A172 (cell line): ENCODE measurements at places on chromosomes 2 and 18. TPM values are rescaled to one million over a fixed set of nuclear protein-coding genes. Genes with fewer than 3 reads are reported as not detected.
A peak's percentile ranks its signal among the peaks of the same experiment; 100 is the strongest.

KIF1A gene
- total RNA-seq, result 4.1 and 6.4 TPM in 2 replicates

- no peak for DNase-seq
Observed at GRCh38 chr2:127655209-127656073, 9.5 kb downstream of the GPR17 start.

DNA sequence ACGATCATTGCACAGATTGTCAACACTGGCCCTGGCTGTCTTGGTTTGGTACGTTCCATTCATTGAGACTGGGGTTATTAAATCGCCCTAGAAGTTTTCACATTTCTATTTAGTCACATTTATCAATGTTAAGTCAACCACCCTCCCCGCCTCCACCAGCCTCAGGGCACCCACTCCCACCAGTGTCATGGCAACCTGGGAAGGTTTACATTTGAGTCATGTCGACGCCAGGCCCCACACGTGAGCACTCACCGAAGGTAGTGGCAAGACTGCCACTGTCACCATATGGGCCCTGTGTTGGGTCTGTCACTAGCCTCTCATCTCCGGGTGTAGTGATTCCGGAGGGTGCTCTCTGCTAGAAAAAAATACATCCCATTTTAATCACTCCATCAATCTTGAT lies 194.2 kb downstream of the TWIST2 start:
- DNase-seq, result no peak

REG3G gene
- not detected in 2 replicates for total RNA-seq

DNA sequence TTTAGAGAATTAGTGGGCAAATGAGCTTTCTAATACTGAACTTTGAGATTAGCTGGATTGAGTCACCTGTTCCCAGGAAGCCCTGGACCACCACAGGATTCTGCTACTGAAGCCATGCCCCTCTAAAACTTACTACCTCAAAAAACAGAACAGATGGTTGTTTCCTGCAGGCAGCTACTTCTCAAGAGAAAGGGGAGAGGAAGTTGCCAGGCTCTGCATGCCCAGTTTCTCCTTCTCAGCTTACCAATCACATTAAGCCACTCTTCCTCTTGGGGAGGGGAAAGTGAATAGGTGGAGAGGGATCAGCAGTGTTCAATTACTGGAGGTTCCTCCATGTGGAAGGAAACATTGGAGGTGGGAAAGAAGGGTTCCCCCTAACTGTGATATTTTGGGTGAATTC lies 24.9 kb upstream of the C1GALT1C1L start:
- DNase-seq, result no peak

DNA sequence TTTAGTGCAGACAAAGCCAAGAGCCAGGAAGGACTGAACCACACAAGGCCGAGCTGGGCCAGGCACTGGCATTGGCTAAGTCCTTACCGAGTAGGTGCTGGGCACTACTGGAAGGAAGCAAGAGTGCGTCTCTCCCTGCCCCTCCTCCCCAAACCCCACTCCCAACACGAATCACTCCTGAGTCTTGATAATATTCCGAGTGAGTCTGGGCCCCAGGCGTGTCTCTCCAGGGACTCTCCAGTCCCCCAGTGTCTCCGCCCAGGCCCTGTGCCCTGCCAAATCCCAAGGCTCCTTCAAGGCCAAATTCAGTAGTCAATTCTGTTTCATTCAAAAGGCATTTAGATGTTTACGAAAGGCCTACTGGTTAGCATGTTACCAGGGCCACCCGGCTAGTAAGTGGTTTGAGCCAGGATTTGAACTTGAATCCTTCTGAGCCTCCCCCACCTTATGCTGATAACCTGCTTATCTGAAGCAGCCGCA lies 82.8 kb downstream of the GLI2 start:
- peak; percentile 47 for DNase-seq

DNA sequence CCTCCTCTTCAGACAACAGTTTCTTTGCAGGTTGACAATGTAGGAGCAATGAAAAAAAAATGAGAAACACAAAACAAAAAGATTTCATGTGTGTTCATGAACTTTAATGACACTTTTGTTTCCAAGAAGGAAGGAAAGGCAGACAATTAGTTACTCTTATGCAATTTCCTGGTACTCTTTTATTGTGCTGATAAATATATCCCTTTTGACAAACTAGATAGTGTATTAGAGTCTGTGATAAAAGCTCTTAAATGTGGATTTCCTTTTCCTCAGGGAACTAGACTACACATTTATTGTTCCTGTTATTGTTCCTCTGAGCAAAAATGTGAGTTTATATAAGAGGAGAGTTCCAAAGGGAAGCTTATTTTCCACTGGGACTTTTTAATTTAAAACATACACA lies 188.7 kb upstream of the NRXN1 start:
- DNase-seq, result no peak

ASB18 gene
- not detected in 2 replicates for total RNA-seq

GRCh38 chr2:66854298-66854697 lies 419.4 kb downstream of the MEIS1 start:
- no peak for DNase-seq

DNA sequence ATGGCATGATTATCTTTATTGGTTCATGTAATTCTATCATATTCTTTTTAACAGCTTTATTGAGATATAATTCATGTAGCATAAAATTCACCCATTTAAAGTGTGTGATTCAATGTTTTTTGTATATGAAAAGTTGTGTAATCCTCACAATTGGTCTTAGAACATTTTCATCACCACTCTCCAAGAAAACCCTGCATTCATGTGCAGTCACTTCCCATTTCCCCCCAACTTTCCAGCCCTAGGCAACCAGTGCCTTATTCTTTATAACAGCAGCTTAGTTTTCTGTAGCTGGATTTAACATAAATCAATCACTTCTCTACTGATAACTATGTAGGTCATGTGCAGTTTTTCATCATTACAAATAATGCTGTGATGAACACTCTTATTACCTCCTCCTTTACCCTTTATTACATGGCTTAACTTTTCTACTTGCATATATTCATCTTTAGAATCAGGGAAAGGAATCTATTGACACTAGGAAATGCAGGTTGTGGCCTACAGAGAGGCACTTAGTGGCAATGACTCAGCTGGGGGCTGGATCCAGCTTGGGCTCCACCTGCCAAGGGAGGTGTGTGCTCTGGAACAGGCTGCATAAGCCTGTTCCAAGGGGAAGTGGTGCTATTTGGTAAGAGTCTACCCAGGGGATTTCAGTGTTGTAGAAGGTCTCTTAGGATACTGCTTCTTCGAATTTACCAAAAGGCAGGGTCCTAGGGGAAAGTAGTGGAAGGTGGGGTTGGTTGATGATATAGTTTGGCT lies 89.1 kb downstream of the ETAA1 start:
- peak; percentile 48 for DNase-seq

KCNG2 gene
- total RNA-seq, result not detected in 2 replicates

BOK gene
- 0.07 and 0.60 TPM in 2 replicates for total RNA-seq

DNA sequence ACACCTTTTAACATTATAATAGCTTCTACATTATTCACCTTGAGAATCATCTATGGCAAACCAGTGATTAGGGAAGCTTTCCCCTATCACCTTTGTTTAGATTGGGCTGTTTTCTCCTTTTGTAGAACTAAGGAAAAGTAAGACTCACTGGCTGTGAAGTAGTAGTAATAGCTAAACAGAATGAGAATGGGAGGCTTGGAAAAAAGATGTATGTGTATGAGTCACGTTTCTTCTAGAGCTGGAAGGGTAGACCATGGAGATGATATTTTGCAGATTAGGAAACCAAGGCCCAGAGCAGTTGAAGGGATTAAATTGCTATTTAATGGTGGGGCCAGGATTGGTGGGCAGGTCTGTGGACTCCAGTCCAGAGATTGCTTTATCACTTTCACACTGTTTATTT lies 214.5 kb downstream of the MCFD2 start:
- no peak for DNase-seq

DNA sequence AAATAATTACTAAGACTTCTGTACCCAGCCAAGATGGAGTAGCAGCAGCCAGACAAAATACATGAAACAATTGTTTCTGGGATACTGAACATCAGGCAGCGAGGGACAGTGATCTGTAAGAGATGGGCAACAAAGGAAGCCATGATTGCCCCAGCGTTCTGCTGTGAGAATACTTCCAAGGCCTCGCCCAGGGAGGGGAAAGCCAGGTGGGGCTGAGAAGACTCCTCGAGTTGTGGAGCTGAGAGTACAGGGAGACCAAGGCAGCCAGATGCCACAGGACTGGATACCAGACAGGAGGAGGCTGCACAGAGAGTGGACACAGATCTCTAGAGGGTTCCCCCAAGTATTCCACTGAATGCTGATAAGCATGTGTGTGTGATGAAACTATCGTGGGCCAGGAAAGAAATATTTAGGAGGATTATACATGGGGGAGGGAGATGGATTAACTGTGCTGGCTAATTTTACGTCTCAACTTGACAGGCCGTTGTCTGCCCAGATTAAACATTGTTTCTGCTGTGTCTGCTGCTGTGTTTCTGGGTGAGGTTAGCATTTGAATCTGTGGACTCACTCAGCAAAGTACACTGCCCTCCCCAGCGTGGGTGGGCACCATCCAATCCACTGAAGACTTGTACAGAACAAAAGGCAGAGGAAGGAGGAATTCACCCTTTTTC lies 10.2 kb upstream of the LIMS2 start:
- no peak for DNase-seq

DNA sequence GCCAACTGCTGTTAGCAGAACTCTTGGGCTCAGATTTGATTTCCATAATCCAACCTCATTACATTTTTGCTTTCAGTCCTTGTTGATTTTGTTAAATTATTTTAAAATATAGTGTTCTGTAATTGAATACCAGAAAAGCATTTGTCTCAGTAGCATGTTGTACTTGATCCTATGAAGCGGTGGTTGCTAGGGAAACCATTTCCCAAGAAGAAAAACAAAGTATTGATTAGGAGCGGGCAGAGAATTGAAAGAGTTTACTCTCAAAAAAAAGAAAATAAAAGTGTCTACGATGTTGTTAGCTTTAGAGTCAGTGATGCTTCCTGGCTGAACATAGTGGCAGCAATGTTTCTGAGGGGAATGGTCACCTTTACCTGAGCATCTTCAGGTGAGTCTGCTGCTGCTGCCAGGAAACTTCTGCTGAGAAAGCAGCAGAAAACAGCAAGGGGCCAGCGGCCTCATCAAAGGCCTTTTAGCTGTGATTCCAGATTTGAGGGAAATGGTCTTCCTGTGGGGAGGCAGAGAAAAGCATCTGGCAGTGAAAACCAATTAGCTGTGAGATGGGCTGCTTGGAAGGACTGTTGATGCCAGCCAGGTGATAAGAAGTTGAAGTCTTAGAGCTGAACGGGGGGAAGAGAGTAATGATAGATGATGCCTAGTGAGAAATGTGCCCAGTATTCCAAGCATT lies 37.1 kb downstream of the CRIM1 start:
- no peak for DNase-seq

HOXD3 gene
- 1.0 TPM in 2 replicates for total RNA-seq

DNA sequence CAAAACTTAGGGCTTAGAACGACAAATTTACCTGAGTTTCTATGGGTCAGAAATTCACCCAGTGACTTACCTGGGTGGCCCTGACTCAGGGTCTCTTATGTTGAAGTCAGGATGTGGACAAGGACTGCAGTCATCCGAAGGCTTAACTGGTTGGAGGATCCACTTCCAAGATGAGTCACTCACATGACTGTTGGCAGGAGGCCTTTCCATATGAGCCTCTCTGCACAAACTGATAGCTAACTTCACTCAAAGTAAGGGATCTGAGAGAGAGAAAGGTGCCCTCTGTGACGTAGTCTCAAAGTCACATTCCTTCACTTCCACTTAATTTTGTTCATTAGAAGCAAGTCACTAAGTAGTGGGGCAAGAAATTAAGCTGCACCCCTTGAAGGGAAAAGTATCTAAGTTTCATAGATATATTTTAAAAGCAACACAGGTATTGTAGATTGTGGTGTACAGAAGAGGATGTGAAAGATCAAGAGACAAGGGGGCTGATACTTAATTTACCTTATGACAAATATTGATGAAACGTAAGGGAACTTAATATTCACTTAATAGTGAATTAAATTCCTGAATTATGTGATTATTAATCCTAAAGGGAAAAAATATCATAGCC lies 48.4 kb downstream of the TANK start:
- DNase-seq, result peak; percentile 81

KCNE4 gene
- total RNA-seq, result 0.17 TPM in 1 of 2 replicates, not detected in the other

DNA sequence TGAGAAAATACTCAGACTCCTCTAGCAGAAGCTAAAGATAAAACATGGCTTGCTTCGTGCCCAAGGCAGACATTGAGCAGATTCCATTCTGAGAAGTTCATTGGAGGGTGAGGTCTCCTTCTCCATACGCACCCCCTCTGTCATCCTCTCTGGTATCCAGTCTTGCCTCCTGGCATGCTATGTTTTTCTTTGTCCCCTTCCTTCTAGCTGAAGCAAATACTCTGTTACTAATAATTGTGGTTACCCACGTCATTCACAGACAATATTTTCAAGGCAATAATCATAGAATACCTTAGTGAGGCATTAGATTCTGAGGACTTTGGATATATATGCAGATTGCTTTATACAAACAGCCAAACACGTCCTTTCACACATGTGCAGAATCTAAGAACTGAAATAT lies 66.2 kb upstream of the KLF7 start:
- DNase-seq, result no peak

DNA sequence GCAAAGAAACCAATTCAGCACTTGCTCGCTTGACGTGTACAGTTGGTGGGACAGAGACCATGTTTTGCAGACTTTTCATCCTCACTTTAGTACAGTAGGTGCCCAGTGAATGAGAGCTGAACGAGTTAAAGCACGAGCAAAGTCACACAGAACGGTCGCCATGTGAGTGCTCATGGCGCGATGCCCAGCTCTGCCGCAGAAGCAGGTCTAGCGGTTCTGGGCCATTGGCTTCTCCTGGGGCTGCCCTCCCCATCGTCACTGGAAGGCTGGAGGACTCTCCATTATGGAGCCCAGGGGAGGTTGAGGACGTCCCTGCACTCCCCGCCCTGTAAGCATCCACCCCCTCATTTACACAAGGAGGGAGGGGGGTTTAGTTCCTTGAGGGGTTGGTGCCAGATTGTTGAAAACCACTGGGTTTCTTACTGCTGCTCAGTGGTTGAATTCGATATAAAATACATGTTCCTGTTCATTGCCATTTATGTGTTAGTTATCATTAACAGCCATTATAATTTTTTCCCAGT lies 24.9 kb downstream of the PTGR3 start:
- no peak for DNase-seq

GRCh38 chr2:225009768-225010167 lies 32.5 kb downstream of the DOCK10 start:
- DNase-seq, result no peak

PLGLB1 gene
- 0.43 and 2.5 TPM in 2 replicates for total RNA-seq

SPTBN1 gene
- 197 and 202 TPM in 2 replicates for total RNA-seq

LRP2 gene
- not detected in 2 replicates for total RNA-seq

APOB gene
- total RNA-seq, result not detected in 2 replicates

DNA sequence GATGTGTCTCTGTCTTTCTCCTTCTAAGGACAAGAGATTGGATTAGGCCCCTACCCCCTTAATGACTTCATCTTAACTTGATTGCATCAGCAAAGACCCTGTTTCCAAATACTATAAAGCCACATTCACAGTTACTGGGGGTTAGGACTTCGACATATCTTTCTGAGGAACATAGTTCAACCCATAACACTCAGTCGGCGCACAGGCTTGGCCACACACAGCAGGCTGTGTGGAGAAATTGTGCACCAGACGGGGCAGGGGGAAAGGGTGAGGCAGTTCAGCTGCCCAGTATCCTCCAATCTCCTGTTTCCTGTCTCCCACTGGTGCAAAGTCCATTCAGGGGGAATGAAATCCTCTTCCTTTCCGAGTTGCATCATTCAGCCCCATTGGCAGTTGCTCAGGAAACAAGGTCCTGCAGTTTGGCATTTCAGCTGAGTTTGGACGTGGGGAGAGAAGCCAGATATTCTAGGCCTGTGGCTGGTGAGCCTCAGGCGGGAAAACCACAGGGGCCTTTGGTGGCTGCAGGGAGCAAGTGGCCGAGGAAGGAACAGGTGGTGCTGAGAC lies 9.4 kb upstream of the RAPGEF4 start:
- no peak for DNase-seq
